NCI-H1417 treated with DMSO at 0.1 percent for 48 hours (cell line): ENCODE measurements at places on chromosomes 2 and 18.

- no peak for DNase-seq
These were observed 6.0 kb downstream of the DDX18 start for GRCh38 chr2:117820444-117820843.

DNA sequence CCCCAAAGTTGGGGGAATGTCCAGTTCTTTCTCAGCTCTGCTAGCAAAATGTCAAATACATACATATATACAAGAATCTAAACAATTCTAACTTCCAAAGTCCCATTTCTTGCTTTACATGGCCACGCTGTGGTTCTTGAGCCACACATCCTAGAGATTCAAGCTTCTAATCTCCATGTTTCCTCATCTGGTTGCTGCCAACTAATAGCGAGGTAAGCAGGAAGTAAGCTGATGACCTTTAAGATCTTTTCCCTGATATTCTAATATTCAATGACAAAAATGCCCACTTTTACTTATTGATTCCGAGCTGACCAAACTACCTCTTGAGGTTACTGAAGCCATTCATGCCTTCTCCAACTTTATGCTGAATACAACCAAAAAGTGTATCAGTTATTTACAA, 3.3 kb downstream of the VPS54 start:
- no peak for DNase-seq

DNA sequence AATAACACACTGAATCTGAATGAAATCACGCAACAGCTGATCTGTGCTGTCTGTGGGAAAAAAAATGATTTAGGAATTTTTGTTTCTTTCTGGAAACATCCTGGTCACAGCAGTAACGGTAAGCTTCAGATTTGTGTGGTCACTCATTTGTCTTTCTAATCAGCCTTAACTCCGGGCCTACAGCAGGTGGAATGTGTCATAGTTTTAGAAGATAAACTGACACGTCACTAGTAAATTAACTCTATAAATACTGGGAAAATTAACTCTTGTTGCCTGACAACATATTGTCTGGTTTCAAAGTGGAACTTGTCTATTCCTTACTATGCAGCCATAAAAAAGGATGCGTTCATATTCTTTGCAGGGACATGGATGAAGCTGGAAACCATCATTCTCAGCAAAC, 58.1 kb upstream of the NCK2 start:
- no peak for DNase-seq

GRCh38 chr2:227612546-227613271, 1.9 kb downstream of the SCYGR3 start:
- DNase-seq: no peak

DNA sequence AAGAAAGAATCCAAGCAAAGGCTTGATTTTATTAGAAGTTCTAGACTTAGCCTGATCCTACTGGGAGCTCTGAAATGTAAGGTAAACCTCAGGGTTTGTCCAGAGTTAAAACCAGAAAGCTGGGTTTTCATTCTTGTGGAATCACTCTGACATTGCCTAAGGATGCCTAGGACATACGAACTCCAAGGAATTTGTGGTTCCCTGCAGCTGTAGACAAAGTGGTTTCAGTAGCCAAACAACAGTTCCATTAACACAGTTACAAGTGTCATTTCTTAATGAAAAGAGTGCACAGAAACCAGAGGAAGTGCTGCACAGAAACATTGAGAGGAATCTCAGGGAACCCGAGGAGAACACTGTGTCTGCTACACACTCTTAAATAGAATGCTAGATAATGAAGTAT, 221.4 kb upstream of the ST6GAL2 start:
- no peak for DNase-seq

GRCh38 chr2:239015901-239016675, 168.2 kb downstream of the TWIST2 start:
- DNase-seq: no peak

DNA sequence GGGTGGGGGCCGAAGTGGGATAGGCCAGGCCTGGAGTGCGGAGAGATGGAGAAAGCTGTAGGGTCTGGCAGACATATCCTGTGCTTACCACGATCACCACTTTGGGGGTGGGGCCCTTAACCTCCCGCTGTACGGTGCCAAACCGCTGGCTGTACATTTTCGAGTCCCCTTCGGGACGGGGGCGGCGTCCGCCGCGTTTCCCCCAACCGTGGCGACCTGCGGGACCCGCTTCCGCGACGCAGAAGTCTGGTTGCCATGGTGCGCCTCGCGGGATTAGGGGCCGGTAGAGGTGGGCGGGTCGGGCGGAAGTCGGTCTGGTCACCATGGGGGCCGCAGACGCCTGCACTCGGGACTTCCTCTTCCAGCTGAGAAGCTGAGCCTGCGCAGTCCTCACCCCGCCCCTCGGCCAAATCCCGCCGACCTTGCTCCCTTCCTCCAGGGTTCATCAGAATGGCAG, at the start of gene CFAP53:
Gene CFAP53 (minus strand): TSS at position 248 of the 457 bp plus-strand sequence. CDS start 91 bp downstream, at position 157.
- peak; percentile 50 for DNase-seq

DNA sequence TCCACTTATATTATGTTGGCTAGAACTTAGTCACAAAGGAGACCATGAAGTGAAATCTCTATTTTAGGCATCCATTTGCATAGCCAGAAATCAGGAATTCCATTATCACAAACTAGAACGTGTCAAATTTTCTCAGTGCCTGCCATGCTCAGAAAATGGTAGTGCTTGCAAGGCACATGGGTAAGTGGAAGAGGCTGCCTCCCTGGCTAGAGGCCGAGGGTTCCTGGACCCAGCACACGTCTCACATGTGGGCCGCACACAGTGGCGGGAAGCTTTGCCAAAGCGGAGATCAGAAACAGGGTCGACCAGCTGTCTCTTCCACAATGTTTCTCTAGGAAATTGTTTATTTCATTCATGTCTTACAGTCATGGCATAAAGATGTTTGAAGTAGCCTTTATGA, 42.3 kb downstream of the TRAF3IP1 start:
- no peak for DNase-seq

DNA sequence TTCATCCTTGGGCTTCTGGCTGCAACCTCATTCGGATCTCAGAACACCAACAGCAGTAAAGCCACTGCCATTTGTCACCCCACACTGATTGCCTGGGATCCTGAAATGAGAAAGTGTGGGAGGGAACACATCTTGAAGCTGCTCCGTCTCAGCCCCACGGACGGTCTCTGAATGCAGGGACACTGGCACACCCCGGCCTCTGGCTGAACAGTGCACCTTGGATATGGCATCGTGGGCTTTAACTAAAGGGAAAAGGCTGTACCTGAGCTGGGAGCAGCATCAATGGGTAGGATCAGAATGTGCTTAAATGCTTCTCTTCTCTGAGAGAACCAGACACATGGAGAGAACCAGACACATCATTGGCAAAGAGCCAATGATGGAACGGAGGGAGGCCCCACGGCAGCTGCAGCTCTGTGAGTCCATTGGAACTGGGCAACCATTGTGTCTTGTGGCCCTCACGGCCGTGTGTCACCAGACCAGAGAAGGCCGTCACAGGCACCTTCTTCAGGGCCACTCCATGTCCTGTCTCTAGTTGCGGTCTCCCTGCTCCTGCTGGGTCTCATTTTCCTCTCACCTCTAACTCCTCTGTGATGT, 193.4 kb upstream of the MYT1L start:
- no peak for DNase-seq

GRCh38 chr18:30748541-30748940, 294.0 kb downstream of the DSC3 start:
- no peak for DNase-seq

DNA sequence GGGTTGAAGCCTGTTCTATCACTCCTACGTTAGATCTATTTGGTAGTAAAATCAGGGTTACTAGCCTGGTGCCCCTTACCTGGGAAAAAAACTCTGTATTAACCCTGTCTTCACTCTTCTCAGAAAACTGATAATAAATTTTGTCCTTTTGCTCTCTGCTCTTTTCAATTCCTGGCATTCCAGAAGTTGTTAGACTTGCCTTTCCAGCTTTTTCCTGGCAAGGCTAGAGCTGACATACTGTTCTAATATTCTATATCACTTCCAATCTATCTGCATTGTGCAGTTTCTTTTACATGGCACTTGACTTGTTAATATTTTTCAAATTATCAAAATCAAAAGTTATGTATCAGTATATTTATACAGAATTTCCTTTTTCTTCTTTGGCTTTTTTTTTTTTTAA, 162.2 kb downstream of the FIGN start:
- no peak for DNase-seq

- DNase-seq: no peak
These were observed 124.8 kb downstream of the PHLPP1 start for GRCh38 chr18:62839874-62840713.

- DNase-seq: no peak
These were observed 94.4 kb upstream of the MSH6 start for GRCh38 chr2:47688561-47688960.

GRCh38 chr2:150403457-150403856, 84.0 kb downstream of the RND3 start:
- no peak for DNase-seq

DNA sequence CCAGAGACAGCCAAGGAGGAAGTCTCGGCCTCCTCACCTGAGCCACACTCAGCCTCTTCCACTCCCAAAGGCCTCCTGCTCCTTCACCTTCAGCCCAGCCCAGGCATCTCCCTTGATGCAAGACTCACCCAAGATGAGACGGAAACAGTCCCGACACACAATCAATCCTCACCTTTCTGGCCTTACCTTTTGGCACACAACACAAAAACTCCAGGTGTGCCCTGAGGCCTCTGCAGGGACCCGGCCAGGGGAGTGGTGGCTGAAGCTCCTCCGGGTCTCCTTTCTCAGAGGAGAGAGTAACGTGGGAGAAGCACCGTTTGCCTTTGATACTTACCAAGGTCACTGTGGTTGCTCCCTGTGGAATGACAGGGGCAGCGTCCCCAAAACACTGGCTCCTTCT, 23.8 kb upstream of the EFHD1 start:
- DNase-seq: no peak

GRCh38 chr18:7064346-7064745, 53.3 kb downstream of the LAMA1 start:
- no peak for DNase-seq

- DNase-seq: no peak
These were observed 513.9 kb downstream of the ZNF516 start for GRCh38 chr18:75981102-75981501.

DNA sequence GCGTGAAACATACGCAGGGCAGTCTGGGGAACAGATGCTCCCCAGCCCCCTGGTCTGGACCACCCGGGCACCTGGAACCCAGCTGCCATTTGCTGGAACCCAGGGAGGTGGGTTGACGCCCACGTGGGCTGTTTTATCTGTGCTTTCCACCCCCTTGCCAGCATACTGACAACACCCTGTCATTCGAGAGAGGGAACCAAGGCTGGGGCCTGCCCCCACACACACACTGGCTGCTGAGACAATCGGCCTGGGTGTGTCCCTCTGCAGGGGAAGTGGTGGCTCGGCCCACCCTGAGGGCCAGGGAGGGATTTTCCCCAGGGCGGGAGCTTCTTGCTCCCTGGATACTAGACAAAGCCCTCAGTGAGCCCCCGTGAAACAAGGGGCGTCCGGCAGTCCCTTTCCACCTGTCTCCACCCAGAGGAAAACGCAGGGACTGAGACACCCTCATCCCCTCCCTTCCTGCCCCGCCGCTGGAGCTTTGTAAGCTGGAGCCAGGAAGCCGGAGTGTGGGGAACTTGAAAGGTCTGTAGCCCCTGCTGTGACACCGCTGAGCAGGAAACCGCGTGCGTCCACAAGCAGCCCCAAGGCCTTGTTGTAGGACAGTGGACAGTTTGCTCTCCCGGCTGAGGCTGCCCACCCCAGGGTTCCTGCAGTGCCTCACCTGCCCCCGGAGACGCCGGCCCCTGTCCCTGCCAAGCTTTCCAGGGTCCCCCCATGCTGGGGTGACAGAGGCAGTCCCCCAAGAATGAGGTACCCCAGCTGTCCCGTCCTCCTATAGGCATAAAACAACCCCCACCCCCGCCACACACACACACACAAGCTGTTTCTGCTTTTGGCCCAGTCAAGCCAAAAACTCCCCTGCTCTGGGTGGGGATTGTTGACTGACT, 14.1 kb upstream of the KLF11 start:
- no peak for DNase-seq

GRCh38 chr2:132937629-132938028, 267.6 kb upstream of the LYPD1 start:
- no peak for DNase-seq

DNA sequence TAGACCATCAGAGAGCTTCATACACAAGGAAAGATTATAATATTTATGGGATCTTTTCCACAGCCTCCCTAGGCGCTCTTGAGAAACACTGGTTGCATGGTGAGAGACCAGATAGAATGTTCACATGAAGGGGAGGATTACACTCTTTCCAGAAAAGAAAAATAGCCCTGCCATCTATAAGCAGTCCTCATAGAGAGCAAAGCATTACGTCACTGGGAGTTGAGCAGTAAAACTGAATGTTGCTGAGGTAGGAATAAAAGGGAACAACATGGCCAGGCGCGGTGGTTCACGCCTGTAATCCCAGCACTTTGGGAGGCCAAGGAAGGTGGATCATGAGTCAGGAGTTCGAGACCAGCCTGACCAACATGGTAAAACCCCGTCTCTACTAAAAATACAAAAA, 1934.3 kb downstream of the SUCLG1 start:
- no peak for DNase-seq

- no peak for DNase-seq
These were observed 34.8 kb upstream of the KCNF1 start for GRCh38 chr2:10876963-10877362.

- DNase-seq: no peak
These were observed 204.7 kb upstream of the UBE2E3 start for GRCh38 chr2:180775711-180776110.

DNA sequence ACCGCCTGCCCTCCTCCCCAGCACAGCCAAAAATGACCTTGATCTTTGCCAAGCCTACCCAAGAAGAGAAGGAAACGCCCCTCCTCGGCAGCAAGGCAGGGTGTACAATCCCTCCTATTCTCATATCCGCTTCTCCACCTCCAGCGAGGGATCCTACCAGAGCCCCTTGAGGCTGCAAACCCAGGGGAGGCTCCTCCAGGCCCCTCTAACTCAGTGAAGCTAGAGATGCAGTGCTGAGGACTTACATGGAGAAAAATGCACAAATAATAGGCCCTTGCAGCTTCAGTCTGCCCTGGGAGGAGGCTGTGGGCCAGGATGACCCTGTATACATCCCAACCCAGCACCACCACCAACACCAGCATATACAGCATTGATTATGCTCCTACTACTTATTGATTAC, 46.9 kb upstream of the POMC start:
- DNase-seq: no peak

DNA sequence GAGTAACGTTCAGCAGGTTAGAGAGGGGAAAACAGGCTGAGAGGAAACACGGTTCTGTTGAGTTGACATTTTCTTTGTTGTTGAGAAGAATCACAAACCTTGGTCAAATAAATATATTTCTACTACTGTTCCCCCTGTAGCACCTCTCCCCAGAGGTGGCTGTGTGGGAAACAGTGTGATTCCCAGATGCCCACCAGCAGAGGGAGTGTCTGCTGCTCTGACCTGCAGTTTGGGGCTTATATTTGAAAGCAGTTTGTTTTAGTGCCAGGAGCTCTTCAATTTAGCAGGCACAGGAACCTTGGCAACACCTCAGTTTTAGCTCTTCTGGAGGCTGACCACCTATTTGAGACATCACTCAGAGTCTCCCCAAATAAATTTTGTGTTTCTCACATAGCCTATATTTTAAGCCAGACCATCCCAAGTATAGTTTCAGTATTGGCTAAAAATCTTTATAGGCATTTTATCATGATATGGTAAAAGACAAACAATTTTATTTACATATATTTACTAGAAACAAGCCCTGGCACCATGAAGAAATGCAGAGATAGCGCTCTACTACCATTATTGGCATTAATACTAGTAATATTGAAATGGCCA, 75.7 kb downstream of the PIK3C3 start:
- DNase-seq: no peak

- no peak for DNase-seq
These were observed 84.9 kb downstream of the DGKD start for GRCh38 chr2:233439191-233439590.
